ENCODE measurements at places on chromosomes 2 and 18.

DNA sequence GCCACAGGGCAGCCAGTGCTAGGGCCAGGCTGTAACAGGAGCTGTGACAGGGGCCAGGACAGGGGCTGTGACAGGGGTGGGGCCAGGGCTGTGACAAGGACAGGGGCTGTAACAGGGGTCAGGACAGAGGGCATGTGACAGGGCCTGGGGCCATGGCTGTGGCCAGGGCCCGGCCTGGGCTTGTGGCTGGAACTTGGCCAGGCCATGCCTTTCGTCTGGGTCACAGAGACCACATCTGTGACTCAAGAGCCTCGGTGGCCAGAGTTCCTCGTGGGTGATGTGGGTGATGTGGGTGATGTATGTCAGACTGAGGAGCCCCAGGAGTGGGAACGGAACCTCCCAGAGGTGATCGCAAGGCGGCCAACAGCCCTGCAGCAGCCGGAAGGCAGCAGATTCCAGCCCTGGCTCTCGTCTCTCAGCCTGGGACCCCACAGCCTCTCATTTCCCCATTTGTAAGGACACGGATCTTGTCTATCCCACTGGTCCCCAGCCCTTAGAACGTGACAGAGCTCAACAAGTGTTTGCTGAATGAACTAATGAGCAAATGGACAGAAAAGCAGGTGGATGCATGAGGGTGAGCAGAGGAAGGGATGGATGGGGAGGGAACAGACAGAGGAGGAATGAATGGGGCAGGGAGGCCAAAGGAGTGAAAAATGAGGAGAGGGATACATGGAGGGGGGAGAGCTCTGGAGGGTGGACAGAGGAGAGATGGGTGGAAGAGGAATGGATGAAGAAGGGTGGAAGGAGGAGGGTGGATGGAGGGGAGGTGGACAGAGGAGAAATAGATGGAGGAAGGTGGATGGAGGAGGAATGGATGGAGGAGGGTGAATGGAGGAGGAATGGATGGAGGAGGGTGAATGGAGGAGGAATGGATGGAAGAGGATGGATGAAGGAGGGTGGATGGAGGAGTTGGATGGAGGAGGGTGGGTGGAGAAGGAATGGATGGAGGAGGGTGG lies 17.3 kb downstream of the ESPNL start:
- DNase-seq = no peak

DNA sequence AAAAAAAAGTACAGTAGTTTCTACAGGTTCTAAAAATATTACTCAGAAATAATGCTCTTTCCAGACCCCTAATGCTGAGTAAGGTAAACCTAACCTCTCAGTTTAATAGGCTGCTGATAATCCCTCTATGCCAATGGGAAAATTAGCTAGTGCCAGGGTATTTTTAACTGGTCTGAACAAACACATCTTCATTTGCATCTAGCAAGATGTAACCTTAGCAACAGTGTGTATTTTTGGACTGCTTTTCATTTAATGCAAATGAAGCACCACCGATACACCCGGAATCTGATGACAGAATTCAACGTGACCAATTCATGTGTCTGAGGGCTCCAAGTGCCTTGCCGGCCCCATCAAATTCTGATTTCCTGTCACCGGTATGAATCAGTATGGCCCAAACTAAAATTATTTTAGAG lies 47.4 kb upstream of the CYRIA start:
- no peak for DNase-seq

GRCh38 chr2:43634604-43635306 lies 2.3 kb upstream of the PLEKHH2 start:
- DNase-seq = peak; percentile 59

DNA sequence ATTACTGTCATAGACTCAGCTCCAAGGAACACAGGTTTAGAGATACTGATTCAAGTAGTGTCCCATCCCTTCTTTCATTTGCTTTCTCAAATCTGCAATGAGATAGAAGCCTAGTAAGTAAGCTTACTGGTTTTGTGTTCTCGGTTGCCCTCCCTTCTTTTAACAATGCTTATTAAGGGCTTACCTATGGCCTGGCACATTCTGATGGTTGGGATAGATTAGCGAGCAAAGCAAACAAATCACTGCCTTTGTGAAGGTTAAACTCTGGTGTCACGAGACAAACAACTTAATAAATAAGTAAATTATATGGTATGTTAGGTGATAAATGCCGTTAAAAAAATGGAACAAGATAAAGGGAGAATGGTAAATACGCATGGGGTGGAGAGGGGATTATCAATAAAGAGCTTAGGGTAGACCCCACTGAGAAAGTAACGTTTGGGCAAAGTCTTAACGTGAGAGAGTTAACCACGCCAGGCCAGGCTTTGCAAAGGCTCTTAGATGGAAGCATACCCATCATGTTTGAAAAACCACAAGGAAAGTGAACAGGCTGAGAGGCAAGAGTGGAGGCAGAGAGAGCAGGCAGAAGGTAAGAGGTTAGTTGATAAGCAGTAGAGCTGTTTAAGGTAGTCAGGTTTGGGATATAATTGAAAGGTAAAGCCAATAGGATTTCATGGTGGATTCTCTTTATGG lies 31.0 kb downstream of the EIF2AK3 start:
- no peak for DNase-seq

DNA sequence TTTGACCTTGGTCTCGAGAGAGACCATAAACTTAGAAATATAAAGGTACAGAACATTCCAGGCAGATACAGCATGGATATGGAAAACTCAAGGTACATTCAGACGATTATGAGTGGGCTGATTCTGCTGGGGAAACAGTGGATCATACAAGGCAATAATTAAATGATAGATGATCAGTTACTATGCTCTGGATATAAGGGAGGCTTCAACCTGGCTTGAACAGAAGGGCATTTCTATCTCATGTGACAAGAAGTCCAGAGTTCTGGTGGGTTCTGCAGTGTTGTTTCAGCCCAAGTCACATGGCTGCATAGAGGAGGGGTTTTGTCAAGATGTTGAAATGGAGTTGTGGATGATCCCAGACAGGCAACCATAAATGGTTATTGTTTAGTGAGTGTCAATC lies 23.5 kb downstream of the MYO5B start:
- no peak for DNase-seq

GRCh38 chr2:35598310-35598709 lies 757.3 kb upstream of the CRIM1 start:
- no peak for DNase-seq

- DNase-seq = no peak
These were observed 99.4 kb upstream of the RND3 start for GRCh38 chr2:150586858-150587257.

GRCh38 chr2:117378653-117379052 lies 435.8 kb upstream of the DDX18 start:
- no peak for DNase-seq

DNA sequence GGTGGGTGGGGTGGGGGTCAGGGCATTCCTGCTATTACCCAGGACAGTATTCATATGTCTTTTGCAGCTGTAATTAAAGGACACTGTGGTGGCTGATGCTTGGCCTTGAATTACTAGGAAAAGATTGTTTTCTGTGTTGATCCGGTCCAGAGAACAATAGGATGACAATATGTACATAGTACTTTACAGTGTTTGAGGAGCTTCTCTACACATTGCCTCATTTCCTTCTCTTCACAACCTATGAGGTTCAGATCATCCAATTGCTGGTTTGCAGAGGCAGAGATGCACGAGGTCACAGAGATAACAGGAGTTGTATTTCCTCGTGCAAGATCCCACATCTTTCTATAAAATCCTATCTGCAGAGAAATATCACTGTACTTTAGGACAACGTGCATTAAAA lies 119.5 kb downstream of the LIPG start:
- no peak for DNase-seq

GRCh38 chr2:18536100-18536499 lies 24.4 kb downstream of the RDH14 start:
- no peak for DNase-seq

GRCh38 chr2:46683541-46683940 lies 204.2 kb downstream of the TMEM247 start:
- DNase-seq = no peak

DNA sequence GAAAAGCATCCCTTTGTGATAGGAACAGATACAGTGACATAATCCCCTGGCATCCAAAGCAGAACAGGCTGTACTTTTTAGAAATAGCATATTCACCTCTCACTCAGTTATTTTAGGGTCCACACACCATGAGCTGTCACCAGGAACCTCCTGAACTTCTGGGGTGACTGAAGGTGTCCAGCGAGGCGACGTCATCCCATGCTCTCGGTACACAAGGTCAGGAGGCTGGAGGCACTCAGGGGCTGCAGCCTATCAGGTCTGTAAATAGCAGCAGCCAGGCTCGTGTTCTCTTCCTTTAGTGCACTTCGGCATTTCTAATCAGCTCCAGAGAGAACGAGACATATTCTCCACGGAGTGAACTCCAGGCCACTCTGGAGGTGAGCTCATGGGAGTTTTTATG lies 98.3 kb downstream of the GATA6 start:
- no peak for DNase-seq

- no peak for DNase-seq
These were observed 211.4 kb downstream of the KLHL29 start for GRCh38 chr2:23596316-23596885.

- DNase-seq = no peak
These were observed 21.4 kb upstream of the DRC1 start for GRCh38 chr2:26380281-26380680.

DNA sequence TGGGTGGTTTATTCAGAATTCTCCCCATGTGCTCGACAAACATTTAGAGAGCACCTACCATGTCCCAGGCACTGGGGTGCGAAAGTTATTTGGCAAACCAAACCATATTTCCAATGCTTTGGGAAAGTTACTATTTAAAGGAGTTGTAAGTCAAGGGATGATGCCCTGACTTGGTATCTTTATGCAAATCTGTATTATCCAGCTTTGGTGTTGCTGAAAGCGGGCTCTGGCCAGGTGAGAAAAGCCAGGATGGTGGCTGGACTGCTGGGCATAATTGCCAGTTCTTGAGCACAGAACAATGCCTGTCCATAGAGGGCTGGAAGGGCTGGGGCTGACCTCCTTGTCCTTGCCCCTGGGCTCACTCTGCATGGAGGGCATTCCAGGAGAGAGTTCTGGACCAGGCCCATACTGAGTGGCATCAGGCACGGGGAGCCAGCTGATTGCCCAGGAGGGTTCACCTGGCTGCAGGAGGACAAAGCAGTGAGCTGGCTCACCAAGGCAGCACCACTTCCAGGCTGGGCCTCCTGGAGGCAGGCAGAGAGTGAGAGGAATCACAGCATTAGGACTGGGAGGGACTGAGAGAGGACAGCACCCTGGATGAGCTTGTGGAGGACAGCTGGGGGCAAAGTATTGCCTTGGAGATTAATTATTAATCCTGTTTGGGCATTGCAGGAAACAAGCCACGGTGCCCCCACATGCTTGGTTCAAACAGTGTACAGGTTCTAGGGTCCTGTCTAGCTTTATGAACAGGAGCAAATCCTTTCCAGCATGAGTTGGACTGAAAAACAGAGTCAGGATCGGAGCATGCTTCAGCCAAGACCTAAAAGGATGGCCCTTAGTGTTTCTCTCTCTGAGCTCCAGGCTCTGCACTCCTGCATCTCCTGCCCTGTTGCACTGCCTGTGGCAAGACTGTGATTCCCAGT lies 7.1 kb downstream of the KHK start:
- no peak for DNase-seq

DNA sequence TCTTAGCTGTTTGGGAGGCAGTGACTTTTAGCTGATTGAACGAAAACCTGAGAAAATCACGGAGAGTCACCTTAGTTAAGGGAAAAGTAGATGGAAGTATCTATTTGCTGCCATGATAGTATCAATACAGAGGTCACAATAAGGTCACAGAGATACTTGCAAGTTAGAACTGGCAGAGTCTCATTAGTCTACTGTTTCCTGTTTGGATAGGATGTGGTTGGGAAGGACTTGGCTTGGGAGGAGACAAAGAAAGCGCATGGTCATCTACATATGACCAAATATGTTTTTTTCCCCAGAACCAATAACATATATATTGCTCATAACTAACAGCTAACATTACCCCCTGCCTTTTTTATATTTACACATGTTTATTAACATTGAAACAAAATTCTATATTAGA lies 78.4 kb upstream of the AQP4 start:
- no peak for DNase-seq

DNA sequence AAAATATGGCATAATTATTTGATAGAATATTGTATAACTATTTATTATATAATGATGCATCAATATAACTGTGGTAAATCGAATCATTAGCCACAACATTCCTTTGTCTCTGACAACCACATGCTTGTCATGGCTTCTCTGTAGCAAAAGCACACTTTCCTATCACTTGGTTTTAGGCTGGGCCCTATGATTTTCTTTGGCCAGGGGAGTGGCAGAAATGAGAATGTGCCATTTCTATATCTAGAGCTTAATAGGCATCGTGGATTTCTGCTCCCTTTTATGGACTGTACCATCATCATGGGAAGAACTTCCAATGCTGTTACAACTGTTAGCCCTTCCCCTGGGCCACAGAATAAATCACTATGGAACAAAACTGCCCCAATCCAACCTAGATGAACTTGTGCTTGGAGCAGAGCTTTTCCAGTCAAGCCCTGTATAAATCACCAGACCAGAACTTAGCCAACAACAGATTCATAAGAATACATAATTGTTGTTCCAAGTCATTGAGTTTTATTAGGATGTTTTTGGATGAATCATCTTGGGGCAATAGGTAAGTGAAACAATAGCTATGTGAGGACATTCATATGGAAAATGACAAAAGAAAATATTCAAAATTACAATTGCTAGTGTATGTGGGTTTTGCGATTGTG lies 715.8 kb downstream of the ERBB4 start:
- no peak for DNase-seq

- DNase-seq = no peak
These were observed 153.8 kb upstream of the ACAA2 start for GRCh38 chr18:49967171-49967570.

DNA sequence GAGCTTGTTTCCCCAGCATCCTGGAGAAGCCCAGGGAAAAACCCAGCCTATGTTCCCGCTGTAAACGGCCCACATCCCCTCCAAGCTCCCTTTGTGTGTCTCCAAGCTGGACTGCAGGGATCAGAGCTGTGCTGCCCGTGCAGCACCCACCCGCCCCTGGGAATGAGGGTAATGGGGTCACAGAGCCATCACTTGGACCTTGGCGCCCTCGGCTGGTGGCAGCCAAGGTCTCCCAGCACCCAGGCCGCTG lies 670 bp upstream of the INPP5D start:
- no peak for DNase-seq

DNA sequence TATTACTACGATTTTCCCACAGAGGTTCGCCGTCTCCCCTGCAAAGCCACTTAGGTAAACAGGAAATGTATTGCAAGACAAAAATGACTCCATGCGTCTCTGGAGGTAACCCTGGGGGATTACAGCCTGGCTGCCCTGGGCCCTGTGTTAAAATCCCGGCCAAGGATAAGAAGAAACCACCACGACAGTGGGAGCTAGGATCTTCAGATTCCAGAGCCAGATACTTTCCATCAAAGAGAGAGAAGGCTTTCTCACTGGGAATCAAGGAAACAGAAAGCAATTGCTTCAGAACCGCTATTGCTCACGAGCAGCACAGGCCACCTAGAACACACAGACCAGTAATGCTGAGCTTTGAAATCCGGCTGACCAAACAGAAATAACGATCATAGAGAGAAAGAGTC lies 97.9 kb upstream of the ZNF516 start:
- no peak for DNase-seq

GRCh38 chr2:41710944-41711343 lies 336.9 kb upstream of the PKDCC start:
- DNase-seq = no peak

GRCh38 chr2:127110985-127111384 lies 4.0 kb upstream of the BIN1 start:
- DNase-seq = no peak

GRCh38 chr2:11703700-11704099 lies 33.7 kb upstream of the NTSR2 start:
- no peak for DNase-seq
